SHP77 treated with DMSO at 0.1 percent for 48 hours (cell line): ENCODE measurements at places on chromosomes 1 and 21.

DNA sequence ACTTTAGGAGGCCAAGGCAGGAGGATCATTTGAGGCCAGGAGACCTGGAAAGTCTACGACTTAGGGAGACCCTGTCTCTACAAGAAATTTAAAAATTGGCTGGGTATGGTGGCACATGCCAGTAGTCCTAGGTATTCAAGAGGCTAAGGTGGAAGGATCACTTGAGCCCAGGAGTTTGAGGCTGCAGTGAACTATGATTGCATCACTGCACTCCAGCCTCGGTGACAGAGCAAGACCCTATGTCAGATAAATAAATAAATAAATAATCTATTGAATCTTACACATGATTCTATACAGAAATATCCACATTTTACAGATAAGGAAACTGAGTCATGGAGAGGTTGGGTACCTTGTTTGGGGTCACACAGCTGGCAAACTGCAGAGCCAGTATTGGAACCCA lies 89.1 kb downstream of the MAN1C1 start:
- DNase-seq: no peak

DNA sequence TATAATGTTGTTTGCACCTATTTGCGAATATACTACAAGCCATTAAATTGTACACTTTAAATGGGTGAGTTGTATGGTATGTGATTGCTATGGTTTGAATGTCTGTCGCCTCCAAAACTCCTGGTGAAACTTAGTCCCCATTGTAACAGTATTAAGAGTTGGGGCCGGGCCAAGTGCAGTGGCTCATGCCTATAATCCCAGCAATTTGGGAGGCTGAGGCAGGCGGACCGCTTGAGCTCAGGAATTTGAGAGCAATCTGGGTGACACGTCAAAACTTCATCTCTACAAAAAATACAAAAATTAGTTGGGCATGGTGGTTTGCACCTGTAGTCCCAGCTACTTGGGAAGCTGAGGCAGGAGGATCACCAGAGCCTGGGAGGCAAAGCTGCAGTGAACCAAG lies 12.0 kb upstream of the SIM2 start:
- no peak for DNase-seq

GRCh38 chr1:75616436-75617433 lies 5.8 kb upstream of the SLC44A5 start:
- DNase-seq: no peak

- DNase-seq: no peak
Measured at GRCh38 chr1:197304638-197305200, 36.7 kb downstream of the CRB1 start.

DNA sequence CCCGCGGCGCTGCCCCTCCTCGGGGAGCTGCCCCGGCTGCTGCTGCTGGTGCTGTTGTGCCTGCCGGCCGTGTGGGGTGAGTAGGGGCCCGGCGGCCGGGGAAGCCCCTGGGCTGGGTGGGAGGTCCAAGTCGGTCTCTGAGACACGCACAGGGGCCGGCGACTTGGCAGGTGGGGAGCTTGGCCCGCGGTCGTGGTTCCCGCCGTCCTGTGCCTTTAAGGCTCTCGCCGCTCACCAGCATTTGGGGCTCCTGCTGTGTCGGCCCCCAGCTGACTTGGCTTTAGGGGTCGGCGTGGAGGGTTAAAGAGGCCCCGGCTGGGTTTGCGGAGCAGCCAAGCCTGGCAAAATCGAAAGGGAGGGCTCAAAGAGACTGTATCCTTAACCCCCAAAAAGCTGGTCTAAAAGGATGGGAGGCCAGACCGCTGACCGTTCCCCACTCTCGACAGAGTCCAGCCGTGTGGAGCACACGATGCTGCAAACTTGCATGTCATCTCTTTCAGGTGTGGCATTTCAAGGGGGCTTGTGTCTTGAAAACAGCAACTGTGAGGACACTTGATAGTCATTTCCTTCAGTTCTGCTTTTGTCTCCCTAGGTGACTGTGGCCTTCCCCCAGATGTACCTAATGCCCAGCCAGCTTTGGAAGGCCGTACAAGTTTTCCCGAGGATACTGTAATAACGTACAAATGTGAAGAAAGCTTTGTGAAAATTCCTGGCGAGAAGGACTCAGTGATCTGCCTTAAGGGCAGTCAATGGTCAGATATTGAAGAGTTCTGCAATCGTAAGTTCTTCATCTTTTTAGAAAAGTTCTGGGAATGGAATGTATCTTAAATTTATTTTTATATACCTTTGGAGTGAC lies 540 bp downstream of the CD55 start:
- no peak for DNase-seq

GRCh38 chr1:94755675-94756074 lies 64.5 kb upstream of the SLC44A3 start:
- no peak for DNase-seq

GRCh38 chr1:26350701-26351589 lies 3.0 kb downstream of the CRYBG2 start:
- no peak for DNase-seq

- no peak for DNase-seq
Measured at GRCh38 chr1:205980237-205980870, 22.8 kb downstream of the RAB7B start.

GRCh38 chr1:38028105-38028591 lies 15.6 kb downstream of the UTP11 start:
- DNase-seq: no peak

DNA sequence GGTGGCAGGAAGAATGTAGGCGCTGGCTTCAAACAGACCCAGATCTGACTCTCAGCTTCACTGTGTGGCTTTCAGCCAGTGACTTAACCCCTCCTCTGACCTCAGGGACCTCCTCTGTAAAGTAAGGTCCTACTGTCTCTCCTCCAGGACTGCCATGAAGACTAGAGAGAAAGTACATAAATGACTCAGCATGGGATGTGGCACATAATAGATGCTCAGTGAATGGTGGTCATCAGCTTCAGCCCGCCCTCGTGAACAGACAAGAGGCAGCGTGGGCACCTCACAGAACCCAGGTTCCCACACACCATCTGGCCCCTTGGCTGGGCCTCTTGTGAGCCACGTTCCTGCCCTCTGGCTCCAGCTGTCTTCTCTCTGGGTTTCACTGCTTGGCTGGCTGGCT lies 126.0 kb downstream of the SYF2 start:
- DNase-seq: no peak

DNA sequence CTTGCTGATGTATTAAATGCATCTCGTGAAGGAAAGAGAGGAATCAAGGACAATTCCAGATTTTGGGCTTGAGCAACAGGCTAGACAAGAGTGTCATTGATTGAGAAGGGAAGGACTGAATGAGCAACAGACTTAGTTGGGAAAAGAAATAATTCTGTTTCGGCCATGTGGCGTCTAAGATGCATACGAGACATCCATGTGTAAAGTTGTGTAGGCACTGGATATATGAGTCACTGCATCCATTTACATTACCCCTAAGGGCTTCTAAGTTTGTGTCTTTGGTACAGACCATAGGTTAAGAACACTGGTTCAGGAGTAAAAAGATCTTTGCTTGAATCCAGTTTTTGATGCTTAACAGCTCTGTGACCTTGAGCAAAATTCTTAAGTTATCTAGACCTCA lies 307.0 kb upstream of the SGIP1 start:
- DNase-seq: no peak

DNA sequence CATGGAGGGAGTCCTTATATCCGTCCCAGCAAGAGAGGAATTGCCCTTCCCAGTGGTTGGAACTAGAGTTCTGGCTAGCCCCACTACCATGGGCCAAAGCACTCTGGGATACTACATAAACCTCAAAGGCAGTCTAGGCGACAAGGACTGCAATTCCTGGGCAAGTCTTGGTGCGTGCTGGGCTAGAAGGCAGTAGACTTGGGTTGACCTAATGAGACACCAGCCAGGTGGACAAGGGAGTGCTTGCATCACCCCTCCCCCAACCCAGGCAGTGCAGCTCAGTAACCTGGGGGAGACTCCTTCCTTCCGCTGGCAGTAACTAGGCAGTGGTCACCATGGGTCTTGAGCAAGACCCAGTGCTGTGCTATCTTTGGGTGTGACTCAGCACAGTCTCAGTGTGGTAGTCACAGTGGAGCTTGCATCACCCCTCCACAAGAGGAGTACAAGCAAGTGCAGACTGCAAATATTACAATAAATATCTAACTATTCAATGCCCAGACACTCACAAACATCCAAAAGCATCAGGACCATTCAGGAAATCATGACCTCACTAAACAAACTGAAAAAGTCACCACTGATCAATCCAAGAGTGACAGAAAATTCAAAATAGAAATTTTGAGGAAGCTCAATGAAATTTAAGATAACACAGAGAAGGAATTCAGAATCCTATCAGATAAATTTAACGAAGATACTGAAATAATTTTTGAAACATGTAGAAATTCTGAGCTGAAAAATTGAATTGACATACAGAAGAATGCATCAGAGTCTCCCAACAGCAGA lies 84.7 kb upstream of the LYPLAL1 start:
- DNase-seq: no peak

- DNase-seq: no peak
Measured at GRCh38 chr1:107477233-107477632, 336.4 kb downstream of the NTNG1 start.

- no peak for DNase-seq
Measured at GRCh38 chr1:46062651-46063319, 69.6 kb downstream of the PIK3R3 start.

DNA sequence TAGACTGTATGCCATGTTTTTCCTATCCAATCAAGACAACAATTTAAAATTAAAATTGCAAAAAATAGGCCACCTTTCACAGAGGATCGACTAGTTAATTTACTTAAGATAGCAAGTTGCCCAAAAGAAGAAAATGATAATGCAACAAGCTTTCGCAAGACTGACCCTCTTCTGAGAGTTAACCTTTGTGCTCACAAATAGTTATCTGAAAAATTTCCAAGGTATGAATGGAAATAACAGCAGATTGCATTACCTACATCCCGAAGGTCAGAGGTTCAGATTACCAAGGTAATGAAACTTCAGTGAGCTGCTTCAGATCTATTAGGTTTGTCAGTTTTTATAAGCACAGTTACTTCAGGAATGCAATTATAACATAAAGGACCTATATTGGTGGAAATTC lies 298.0 kb downstream of the KCTD3 start:
- DNase-seq: no peak

- peak; percentile 5 for DNase-seq
Measured at GRCh38 chr1:45864167-45865106, 61.0 kb downstream of the MAST2 start.

- DNase-seq: no peak
Measured at GRCh38 chr1:7199077-7199779, 414.0 kb downstream of the CAMTA1 start.

GRCh38 chr1:206658264-206658980 lies 23.1 kb downstream of the DYRK3 start:
- DNase-seq: no peak
